ENCODE measurements at places on chromosomes 7 and 10. TPM values are rescaled to one million over a fixed set of nuclear protein-coding genes. Genes with fewer than 3 reads are reported as not detected.

MIOS gene
- 23.5 TPM for total RNA-seq

GRCh38 chr7:36708767-36709166, 15.5 kb downstream of the AOAH start:
- no peak for DNase-seq

DNA sequence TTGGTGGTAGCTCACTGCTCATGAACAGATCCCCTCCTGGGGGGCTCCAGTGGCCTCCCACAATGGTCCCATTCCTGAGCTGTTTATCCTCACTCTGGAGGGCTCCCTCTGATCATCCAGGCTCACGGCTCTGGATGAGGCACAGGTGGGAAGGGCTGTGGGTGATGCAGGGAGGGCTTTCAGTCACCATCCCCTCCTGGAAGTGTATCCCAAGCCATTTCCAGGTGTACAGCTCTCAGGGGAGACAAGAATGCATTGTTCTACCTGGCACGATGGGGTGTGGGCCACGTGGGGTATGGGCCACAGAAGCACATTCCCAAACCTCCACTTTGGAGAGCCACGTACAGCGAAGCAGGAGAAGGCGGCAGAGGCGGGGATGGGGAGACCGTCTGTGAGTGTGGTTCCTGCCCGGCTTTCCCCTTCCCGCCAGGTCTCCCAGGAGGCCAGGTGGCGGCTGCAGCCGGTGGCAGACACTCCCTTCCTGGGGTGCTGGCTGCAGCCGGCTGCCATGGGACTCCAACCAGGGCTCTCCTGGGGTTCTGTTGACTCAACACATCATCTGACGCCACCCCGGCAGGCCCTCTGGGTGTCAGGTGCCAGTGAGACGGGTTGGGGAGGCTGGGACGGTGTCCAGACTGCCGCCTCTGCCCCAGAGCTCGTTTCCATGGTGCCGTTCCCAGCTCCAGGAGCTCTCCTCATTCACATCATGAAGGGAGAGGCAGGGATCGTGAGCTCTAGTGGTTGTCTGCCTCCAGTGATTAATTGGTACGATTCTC, 169.7 kb upstream of the RHEB start:
- peak; percentile 72 for DNase-seq

OR2F1 gene
- not detected for total RNA-seq

GRCh38 chr7:144629598-144629997, 206.3 kb downstream of the TPK1 start:
- DNase-seq = no peak

DNA sequence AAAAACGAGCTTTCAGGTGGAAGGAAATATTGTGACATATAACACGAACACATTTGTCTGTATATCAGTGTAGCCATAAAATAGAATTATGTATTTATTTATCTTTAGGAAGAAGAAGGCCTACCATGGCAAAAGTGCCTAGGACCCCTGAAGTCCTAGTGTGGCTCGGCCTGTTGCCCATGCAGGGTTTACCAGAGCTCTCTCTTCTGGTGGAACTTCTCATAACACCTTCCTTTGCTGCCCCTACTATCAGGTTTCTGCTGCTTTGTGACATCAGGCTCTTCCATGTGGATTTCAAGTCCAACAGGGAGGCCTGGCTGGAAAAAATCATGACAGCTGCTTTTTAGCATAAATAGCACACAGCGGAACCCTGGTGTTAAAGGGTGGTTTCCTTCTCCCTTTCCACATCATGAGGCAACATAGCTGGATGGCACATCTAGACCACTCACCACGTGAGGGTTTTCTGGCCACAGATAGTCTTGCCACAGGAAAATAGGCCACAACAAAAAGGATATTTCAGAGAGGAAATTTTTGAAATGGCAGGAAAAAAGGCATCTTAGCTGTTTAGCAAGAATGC, 44.8 kb upstream of the ADO start:
- DNase-seq = no peak

DNA sequence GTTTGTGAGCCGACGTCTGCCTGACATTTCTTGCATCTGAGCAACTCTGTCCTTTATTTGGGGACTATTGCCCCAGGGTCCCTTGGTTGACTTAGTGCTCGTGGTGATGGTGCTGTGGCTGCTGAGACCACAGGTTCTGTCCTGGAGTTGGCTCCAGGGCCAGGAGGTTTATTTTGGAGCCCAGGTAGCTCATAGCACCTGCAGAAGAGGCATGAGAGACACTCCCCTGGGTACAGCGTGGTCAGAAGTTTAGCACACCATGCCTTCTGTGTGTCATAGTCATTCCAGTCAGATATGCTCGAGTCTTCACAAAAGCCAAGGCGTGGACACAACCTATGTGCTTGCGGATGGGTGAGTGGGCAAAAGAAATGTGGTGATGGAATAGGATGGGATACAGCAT, 496.9 kb downstream of the TCERG1L start:
- DNase-seq = no peak

- no peak for DNase-seq
Measured at GRCh38 chr7:64884913-64885370, 18.1 kb upstream of the ZNF273 start.

LDB3 gene
- total RNA-seq = 1,375 TPM

DNA sequence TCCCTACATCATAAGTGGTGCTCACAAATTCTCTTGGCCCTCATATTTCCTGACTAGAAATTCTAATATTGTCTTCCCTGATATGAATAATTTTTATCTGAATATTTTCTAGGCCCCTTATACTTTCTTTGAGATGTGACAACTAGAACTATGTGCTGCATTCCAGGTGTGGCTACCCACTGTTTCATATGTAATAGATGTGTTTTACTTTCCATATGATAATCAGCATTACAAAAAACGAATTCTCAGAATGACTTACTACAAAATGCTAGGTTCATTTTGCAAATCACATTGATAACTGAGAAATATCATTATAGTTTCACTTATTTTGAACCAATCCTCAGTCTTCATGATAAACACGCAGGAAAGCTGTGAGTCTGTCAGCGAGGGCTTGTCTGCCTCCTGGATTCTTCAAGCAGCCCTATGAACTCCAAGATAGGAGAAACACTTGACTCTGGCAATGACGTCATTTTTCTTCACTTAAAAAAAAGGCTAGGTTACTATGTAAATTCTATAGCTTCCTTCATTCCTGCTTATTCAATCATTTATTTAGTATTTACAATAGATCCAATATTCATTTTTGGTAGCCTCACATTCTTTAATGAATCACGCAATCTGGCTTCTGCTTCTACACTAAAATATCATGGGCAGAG, 4.6 kb downstream of the WEE2 start:
- no peak for DNase-seq
